ENCODE measurements at places on chromosomes 2 and 18.

GRCh38 chr18:732371-732770, 19.9 kb upstream of the ENOSF1 start:
- DNase-seq: no peak

- DNase-seq: no peak
Observed at GRCh38 chr2:62423235-62423634, 82.8 kb downstream of the TMEM17 start.

DNA sequence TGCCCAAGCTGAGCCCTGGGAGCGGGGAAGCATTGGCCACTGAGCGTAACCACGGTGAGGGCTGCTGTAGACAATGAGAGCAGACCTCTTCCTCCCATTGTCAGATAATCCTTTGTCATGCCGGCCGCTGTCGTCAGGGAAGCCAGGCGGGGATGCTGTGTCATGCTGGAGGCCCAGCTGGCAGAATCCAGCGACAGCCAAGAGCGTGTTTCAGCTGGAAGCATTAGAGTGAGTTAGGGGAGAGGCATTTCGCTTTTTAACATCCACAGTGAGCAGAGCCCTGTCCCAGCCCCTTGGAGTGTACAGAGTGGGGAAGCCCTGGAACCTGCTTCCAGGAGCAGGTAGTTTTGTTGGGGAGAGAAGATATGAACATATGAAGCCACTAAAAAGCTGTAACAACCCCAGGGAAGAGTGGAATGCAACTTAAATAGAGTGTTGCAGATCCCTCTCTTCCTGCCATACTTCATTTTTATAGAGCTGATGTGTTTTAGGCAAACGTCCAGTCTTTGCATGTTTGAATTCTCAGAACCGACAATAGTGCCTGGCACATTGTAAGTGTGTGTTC, 7.0 kb downstream of the CTIF start:
- DNase-seq: no peak

GRCh38 chr2:172972005-172972619, 103.5 kb upstream of the MAP3K20 start:
- DNase-seq: no peak

GRCh38 chr18:13811993-13812392, 12.0 kb upstream of the MC5R start:
- DNase-seq: no peak

DNA sequence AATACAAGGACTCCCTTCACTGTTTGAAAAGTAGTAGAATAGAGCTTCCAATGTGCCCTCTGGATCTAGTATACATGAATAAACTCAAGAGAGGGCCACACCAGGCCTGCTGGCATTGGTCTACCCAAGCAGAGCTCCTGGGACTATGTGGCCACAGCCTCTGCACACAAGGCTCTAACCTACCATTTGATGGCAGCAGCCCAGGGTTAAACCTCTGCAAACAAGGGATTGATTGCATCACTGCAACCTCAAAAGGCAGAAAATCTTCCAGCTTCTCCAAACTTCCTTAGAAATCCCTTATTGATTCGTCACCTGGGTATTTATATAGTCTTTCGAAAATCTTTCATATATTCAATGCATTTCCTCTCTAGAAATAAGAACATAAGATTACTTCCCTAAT, 147.6 kb upstream of the SETBP1 start:
- DNase-seq: no peak

Data from NCI-H446 treated with DMSO at 0.1 percent for 48 hours (cell line).